Activated naive CD4-positive, alpha-beta T cell treated with anti-CD3 and anti-CD28 coated beads, Interleukin-2, amount 10 ng/mL, durations not matched to agents 7 days and 5 days (primary cell): ENCODE measurements at places on chromosomes 12 and 14.

- no peak for DNase-seq
Observed at GRCh38 chr12:9827209-9827888, at the start of gene KLRF1. KLRF1 (plus strand) TSS chr12:9827481; CDS start chr12:9827545, 64 bp downstream.

DNA sequence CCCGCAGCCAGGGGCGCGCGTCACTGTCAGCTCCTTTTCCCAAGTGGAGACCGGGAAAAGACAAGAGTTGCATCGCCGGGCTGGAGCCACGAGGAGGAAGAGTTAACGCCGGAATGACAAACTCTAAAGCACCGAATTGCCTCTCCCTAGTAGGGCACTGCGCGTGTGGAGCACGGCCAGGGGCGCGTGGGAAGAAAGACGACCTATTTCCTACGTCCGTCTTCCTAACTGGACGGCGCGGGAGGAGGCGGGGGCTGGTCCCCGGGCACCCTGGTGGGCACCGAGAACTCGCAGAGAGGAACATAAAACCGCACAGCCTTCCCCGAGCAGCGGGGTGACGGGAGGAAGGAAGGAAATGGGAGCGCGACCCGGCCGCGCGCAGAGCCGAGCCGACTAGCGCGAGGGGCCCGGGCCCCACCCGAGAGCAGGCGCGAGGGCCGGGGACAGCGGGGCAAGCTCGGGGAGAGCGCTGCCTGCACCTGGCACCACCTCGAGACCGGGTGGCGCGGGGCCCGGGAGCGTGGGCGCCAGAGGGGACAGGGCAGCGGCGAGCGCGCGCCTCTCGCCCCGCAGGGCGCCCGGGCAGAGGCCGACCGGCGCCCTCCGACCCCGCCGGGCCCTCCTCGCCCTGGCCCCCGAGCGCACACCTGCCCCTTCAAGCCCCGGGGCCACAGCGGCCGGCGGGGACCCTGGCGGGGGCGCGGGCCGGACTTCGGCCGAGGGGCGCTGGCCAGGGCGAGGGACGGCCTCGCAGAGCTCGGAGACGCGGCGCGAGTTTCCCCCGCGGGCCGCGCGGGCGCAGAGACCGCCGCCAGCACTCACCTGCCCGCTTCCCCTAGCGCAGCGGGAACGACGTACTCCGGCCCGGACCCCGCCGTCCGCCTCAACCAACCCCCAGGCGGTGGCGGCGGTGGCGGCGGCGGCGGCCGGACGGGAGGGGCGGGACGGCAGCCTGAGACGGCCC, at the start of gene SETD3:
Gene SETD3, minus strand, starts transcription at position 954 of the 964 bp plus-strand sequence. CDS start 15,054 bp downstream, outside the sequence.
- DNase-seq = peak; percentile 59

DNA sequence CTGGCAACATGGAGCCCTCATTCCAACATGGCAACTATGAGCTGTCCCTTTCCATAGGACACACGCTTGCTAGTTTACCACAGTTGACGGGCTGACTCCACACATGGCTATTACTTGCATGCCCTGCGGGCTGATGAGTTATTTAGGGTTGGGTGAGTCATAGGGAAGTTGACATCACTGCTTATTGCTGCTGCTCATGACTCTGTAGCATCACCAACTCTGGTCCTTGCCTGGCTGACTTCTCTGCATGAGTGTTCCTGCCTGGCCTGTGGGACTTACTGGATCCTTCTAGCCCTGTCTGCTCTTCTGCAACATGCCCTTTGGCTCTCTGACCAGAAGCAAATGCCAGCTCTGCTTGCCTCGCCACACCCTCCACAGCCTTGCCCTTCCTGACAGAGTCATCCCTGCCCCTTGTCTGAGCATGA, 199.5 kb downstream of the ANO6 start:
- DNase-seq = no peak

GRCh38 chr12:16560273-16560672, 45.7 kb downstream of the LMO3 start:
- no peak for DNase-seq

DNA sequence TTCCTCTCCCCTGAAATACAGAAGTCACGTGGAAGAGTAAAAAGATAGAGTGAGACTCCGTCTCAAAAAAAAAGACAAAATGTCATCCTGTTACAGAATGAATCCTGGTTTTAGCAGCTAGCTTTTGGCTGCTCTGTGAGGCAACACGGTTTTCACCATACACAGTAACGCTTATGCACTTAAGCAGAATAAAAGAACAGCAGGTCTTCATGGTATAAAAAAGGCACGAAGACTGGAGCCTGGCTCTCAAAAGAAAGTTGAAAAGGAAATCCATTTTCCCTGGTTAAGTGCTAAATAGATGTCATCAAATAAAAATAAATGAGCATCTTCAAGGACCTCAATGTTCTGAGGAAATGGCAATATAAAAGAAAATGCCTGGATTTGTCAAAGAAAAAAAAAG, 444.1 kb downstream of the IPO8 start:
- no peak for DNase-seq

- DNase-seq = no peak
Observed at GRCh38 chr12:128180166-128180565, 86.8 kb upstream of the TMEM132C start.

GRCh38 chr12:121858662-121859572, at the start of gene HPD:
HPD (minus strand) TSS chr12:121858859; CDS start chr12:121858823, 36 bp downstream.
- no peak for DNase-seq

- DNase-seq = no peak
Observed at GRCh38 chr14:74554742-74555362, 57.2 kb downstream of the LTBP2 start.

DNA sequence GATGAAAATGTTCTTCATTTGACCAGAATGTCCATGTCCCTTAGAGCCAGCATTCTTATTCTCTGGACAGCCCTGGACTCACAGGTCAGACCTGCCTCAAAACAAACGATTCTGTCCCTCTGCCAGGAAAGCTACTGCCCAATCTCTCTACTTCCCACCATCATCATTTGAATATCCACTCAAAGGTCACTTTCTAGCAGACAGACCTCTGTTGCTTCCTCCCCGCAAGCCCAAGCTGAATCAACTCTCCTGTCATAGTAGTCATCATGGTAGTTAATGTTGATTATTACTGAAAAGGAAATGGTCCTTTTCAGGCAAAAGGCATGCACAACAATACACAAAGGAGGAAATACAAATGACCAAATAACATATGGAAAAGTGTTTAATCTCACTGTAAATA, 39.6 kb upstream of the CPM start:
- DNase-seq = no peak

GRCh38 chr12:131384544-131384855, 326.4 kb upstream of the SFSWAP start:
- DNase-seq = no peak

DNA sequence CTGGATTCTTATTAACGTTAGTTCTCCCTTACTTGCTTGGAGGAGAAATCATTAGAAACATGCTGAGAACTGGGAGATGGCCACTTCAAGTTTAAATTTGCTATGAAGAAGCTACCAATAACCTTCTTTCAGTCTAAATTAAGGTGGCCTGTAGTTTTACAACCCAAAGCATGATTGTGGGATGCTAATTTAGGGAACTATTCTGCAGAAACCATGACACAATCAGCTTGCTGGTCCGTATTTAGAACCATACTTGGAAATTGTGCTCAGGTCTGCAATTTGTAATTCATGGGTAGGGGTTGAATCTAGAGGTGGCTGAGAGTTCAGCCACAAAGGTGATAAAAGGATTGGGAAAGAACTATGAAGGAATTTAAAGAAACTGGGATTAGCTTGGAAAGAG, 405.7 kb downstream of the RAD51B start:
- no peak for DNase-seq

- DNase-seq = no peak
Observed at GRCh38 chr12:63294327-63294632, 143.3 kb upstream of the AVPR1A start.

DNA sequence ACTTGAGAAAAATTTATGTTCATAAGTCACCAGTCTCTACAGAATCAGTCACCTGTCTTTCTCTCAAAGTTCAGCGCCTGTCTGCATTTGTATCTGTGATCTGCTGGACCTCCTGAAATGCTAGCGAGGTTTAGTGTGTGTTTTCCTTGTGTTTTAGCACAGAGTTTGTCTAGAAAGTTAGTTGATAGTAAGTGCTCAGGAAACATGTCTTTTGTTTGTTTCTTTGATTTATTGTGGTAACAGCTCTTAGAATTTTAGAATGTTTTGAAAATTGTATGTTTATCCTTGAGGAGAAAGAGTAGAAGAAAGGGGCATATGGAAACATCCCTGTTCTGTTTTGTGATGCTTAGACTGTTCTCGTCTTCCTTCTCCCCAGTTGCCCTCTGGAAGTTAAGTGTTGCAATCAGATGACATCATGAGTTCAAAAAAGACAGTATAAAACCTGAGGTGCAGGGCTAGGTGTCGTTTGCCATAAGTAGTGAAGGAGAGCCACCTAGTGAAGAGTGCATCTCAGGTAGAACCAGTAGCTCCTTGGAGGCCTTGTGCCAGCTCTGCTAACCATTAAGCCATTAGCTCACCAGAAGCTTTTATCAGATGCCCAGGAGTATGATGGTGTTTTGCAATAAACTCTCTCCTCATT, 44.8 kb downstream of the FBXW8 start:
- peak; percentile 46 for DNase-seq

GRCh38 chr12:105477873-105478272, 147.4 kb downstream of the C12orf75 start:
- DNase-seq = no peak

GRCh38 chr12:58321414-58321813, 380.0 kb downstream of the ATP23 start:
- no peak for DNase-seq

GRCh38 chr14:105378199-105378598, 20.1 kb upstream of the TEX22 start:
- DNase-seq = no peak

GRCh38 chr12:15555446-15555845, 233.1 kb downstream of the PTPRO start:
- no peak for DNase-seq

DNA sequence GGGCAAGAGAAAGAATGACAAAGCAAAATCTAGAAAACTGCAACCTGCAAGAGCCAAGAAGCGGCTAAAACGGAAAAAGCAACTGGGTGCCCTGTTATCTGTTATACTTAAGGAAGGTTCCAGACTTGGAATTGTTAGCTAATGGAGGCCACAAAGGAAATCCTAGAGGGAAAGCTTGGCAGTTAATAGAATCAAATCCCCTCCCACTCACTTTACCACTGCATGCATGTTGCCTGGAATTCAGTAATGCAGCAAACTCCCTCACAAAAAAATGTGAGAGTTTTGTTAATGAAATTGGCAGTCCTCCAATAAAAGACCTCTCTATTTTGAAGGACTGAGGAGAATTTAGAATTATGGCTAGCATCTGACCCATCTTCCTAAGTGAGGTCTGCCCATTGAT, 164.2 kb upstream of the SOX5 start:
- no peak for DNase-seq

DNA sequence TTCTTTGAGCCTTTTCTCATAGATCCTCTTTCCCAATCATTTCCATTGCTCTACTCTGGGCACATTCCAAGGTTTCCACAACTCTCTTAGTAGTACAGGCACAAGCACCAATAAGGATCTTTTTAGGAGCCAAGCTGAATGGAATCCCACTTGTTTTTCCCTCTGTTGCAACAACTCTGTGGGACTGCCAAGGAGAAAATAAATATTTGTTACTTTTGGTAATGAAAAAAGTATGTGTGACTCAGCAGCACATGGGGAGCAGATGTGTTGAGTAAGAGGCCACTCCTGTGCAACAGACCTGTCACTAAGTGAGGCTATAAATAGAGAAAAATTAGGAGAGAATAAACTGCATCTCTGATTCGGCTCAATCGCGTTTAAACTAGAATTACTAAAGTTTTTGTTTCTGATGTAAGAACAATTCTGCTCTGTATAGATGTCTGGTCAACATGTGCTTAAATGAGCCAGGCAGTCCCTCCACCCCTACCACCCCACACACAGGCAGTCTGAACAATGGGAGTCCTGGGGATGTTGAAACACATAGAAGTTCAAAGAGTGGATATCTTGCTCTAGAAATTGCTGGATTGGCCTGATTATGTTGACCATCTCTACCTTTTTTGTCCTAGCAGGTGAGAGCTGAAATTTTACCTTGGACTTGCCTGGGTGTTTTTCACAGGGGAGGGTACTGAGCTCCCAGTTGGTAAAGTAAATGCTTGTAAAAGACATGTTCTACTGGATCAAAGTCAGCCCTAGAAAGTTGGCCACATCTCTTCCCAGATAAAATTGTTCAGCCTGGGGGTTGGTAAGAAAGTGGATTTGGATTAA, 244.3 kb upstream of the NOVA1 start:
- DNase-seq = no peak

DNA sequence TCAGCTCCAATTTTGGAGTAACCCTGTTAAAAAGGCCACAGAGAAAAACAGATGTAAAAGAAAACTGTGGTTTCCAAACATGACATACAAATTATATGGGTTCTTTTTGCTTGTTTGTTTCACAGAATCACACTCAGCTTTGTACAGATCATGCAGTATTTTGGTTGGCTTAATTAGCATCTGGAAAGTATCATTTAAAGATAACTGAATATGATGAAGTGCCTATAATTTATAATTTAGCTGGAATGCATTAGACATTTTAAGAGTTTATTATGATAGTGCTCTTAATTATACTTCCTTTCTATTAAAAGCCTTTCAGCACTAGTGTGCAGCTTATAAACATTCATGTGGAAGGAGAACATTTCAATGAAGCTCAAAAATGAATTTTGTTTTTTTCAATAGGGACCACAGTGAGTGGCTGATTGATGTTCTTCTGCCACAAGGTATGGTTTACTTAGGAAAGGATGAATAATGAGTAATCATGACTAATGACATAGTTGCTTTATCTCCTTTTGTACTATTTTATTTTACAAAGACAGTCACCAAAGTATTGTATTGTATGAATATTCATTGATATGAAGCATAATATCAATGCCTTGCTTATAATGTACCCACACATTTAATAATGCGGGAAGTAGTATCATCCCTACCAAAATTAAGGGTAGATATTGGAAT, 98.3 kb downstream of the UNC79 start:
- no peak for DNase-seq

DNA sequence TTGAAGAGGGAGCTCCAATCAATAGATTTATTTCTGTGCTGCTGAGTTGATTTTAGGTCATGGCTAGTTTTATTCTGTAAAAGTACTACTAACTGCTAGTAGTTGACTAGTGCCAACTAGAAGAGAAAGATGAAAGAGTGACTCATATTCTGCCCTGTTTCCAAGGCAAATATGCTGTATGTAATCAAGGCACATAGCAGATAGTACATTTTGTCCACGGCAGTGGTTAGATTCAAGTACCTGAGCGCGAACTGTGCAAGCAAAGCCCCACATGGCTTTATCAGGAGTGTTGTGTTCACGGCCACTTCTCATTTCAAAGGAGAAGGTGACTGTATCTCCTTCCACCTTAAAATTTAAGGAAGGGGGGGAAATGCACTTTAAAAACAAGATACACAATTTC, 126.8 kb downstream of the TRAFD1 start:
- DNase-seq = no peak
